ENCODE measurements at places on chromosomes 12 and 14.

DNA sequence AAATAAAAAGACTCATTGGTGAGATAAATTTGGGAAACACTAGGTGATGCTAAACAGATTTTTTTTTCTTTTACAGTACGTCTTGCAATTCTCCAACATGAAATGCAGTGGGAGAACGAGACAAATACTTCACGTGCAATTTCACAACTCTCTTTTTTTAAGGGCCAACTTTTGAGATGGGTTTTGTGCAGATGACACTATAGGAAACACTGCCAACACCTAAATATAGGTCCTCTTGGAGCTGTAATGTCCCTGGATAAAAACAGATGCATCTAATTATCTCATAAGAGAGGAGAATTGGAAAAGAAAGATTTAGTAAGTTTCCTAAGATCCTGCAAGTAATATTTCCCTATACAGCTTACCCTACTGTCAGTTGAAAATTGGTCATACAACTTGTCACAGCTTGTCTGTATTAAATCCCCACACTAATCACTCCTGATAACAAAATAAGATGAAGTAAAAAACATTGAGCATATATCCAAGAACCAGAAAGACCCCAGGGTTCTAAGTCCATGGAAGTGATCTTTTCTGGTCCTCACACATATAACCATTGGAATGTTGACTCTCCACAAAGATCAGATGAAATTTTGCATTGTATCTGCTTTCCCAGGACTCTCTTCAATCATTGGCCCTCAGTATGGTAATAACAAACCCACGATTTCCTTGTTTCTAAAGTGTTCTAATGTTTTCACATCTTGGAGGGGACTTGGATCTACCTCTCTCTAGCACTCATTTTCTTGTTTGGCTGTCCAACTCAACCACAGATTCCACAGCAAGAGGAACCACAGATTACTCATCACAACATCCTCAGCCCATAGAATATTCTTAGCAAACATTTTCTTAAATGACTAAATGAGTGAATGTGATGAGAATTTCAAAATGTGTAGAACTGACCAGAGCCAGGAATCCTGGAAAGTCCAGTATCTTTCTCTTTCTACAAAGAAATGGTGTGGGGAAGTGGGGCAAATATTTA is 769.4 kb upstream of the USP15 start:
- no peak for DNase-seq

DNA sequence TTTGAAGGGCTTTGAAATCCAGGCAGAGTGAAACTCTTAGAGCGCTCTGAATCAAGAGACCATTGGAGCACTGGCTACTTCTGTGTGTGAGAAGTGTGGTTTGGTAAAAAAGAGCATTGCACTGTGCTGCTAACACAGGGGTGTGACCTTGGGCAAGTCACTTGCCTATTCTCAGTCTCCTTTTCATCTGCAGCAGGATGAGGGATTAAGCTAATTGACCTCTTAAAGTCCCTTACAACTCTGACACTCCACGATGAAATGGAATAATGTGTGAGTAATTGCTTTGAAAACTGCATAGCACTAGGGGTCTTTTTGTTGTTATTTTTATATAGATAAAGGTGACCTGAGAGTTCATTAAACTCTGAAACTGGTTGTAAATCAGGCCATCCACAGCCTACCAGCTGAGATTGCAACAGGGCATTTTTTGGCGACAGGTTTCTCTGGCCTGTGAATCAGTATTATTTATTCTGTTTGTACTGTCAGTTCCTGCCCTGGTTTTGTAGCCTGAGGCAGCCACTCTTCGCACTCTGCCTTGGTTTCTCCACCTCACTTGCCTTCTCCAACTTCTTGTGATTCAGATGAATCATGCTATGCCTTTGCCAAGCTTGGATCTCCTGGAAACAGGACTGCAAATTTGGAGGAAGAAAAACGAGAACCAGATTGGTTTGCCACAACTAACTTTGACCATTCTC is 159.9 kb upstream of the PARP11 start:
- DNase-seq: no peak

DNA sequence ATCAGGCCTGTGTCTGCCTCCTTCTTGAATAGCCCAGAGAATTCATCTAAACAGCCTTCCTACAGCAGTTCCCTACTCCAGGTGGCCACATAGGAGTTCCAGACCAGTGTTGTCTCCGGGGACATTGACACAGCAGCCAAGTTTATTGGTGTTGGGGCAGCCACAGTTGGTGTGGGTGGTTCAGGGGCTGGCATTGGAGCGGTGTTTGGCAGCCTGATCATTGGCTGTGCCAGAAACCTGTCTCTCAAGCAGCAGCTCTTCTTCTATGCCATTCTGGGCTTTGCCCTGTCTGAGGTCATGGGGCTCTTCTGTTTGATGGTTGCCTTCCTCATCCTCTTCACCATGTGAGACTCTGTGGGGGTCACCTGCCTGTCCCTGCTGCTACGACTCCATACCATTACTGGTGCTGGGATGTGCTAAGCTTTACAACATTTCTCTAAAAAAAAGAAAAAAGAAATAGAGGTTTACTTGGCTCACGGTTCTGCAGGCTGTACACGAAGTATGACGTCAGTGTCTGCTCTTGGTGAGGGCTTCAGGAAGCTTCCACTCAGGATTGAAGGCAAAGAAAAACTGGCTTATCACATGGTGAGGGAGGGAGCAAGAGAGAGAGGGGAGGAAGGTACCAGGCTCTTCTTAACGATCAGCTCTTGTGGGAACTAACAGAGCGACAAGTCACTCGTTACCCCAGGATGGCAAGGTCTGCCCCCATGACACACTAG is 57.5 kb downstream of the CHST11 start:
- DNase-seq: no peak

- no peak for DNase-seq
Measured at GRCh38 chr14:96902004-96902403, 104.8 kb downstream of the VRK1 start.

GRCh38 chr14:20684662-20685456 is 499 bp downstream of the RNASE4 start:
- no peak for DNase-seq

- no peak for DNase-seq
Measured at GRCh38 chr12:3229577-3229976, 152.4 kb downstream of the TSPAN9 start.

Measured in skeletal muscle cell (primary cell).